HS-27A (cell line): ENCODE measurements at places on chromosomes 6 and 20.

DNA sequence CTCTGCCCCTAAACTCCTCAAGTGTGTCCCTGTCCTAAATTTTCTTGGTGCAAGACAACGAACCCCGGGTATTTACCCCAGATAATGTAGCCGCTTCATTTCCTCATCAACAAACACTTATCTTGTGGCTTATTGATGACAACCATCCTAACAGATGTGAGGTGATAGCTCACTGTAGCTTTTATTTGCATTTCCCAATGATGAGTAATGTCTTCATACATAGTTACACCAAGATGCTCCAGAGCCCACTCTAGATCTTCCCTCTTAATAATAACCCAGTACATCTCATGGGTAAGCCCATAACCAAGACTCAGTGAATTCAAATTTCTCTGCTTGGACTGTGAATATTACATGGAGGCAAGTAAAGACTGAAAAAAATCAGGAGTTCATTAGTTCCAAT lies 48.2 kb upstream of the BEND6 start:
- DNase-seq = no peak

- DNase-seq = no peak
Measured at GRCh38 chr20:44020406-44021148, 105.9 kb downstream of the TOX2 start.

GRCh38 chr20:6884114-6884513 lies 116.6 kb downstream of the BMP2 start:
- DNase-seq = no peak

DNA sequence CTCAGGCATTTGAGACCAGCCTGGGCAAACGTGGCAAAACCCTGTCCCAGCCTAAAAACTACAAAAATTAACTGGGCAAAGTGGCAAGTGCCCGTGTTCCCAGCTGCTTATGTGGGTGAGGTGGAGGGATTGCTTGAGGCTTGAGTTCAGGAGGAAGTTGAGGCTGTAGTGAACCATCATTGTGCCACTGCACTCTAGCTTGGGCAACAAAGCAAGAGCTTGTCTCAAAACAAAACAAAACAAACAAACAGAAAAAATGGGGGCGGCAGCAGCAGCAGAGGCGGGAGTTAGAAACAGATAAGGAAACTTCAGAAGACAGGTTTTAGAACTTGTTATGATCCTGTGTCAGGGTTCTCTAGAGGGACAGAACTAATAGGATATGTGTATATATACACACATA lies 49.0 kb downstream of the SCAF8 start:
- DNase-seq = no peak

GRCh38 chr6:120774275-120774674 lies 560.0 kb downstream of the TBC1D32 start:
- peak; percentile 42 for DNase-seq

DNA sequence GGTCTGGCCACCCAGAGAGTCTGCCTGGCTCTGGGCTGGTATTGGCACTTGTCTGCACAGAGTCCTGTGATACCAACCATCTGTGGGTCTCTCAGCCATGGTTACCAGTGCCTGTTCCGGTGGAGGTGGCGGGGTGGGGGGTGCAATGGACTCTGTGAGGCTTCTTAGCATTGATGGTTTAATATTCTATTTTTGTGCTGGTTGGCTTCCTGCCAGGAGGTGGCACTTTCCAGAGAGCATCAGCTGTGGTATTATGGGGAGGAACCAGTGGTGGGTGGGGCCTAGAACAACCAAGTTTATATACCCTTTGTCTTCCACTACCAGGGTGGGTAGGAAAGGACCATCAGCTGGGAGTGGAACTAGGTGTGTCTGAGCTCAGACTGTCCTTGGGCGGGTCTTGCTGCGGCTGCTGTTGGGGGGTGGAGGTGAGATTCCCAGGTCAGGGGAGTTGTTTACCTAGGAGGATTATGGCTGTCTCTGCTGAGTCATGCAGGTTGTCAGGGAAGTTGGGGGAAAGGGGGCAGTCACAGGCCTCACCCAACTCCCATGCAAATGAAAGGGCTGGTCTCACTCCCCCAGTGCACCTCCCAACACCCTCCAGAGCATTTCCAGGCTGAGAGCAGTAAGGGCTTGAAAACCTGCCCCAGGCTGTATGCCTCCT lies 117.5 kb downstream of the FLRT3 start:
- DNase-seq = no peak

GRCh38 chr20:2052741-2053140 lies 48.9 kb upstream of the STK35 start:
- no peak for DNase-seq

DNA sequence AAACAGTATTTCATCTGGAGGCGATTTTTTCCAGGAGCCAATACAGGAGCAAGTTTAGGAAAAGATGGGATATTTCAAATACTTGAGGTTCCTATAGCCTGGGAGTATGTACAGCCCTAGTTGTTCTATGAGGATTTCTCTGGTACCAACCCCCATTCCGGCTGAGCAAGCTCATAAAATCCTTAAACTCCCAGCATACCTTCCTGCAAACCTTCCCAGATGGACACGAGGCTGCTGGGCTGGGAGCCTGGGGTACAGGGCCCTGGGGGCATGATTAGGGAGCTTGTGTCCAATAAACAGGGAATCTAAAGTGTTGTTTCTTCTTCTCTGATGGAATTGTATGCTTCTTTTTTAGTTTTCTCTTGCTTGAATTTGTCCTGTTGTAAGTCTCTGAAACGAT lies 1.5 kb downstream of the PRRC2A start:
- no peak for DNase-seq

- DNase-seq = no peak
Measured at GRCh38 chr6:62669831-62670230, 383.8 kb upstream of the KHDRBS2 start.

DNA sequence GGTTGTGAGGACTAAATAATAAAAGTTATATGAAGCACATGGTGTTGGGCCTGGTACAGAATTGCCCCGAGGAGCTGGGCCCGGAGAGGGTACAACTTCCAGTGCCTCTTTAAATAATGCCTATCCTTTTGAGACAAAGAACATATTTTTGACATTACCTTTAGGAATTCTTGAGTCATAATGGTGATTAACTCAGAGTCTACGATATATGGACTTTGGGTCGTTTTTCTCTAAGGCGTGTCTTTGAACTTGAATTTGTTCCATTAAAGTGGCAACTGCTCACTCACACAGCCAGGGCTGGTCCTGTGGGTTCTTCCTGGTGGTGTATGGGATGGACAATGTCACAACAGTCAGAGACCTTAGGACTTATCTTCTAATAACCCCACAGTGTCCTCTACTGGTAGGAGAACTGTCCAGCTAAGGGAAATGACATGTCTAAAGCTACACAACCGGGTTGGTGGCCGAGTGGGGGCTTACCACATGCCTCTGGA lies 106.5 kb downstream of the CDC5L start:
- DNase-seq = peak; percentile 84

DNA sequence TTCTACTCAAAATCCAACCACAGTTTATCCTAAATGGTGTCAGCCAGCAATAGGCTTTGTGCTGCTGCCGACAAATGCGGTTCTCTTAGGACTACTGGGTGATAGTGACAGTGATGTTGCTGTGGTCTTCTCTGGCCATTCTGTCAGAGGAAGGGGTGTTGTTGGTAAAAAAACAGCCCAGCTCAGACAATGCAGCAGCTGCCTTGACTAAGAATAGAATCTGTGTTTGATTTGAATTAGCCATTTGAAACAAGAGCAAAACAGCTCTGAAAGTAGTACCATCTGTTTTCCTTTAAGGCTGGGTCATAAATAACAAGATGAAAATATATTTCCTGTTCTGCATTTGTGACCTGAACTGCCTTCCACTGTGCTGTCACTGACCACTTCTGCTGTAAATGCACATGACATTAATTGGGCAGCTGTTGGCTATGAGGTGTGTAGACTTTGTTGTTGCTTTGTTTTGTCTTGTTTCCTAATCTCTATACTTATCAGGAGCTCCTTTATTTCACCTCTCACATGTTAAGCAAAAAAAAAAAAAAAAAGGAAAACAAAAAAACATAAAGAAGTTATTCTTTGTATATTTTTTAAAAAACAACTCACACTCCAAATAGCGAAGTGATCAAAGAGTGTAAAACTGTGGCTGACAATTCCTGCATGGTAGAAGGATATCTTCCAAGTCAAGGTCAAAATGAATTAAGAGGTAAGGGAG lies 497.8 kb upstream of the ARID1B start:
- DNase-seq = no peak

DNA sequence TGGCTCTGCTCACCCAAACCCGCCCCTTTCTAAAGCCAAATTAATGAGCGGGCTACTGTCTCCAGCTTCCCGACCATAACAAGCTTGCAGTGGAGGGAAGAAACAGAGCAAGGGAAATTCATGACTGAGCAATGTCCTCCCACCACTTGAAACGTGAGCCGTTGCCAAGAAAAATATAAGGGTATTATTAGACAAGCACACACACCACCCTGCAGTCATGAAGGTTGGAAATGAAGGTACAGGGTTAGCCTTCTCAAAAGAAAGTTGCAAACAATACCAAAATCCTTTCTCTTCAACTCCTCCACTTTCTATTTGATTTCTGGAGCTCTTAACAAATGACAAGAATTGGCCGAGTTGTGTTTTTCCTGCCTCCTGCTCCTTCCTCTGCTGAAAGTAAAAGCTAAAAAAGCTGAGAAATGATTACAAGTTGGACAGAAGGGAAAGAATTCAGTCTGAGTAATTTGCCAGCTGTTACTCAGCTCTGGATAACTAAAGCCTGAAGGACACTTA lies 151.1 kb upstream of the B3GAT2 start:
- peak; percentile 26 for DNase-seq

DNA sequence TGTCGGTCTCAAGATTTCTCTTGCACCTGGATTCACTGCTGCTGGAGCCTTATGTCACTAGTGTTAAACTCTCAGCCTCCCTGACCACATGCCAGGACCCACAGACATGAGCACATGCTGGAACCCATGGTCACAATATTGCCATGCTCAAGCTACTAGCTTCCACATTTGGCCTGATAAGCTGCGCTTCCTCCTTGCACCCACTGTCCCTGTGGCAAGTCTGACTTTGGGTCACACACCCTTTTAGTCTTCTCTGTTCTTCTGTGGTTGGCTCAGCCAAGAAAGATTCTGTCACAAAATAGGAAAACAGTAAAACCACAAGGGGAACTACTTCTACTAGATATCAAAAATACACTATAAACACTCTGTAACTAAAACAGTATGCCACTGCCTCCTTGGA lies 68.9 kb upstream of the HDAC2 start:
- no peak for DNase-seq

- no peak for DNase-seq
Measured at GRCh38 chr6:88166493-88167351, 575 bp upstream of the CNR1 start.

GRCh38 chr20:50005471-50005981 lies 22.7 kb downstream of the SNAI1 start:
- DNase-seq = no peak

DNA sequence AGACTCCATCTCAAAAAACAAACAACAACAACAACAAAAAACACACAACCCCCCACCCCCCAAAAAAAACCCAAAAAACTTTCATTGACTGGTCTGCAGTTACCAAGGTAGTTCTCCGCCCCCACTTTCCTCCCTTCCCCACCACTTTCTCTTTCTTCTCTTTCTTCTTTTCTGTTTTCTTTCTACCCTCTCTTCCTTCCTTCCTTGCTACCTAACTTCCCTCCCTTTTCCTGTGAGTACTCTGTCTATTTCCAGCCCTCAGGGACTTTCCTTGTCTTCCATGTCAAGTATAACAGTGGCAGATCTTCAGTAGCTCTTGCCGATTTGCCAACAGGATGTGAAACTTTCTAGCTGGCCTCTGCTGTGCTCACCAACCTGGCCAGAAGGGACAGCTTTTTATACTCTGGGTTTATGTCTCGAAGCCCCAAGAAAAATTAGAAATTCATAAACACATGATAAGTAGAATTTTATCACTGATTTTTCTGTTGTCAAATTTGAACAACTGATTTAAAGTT lies 399.5 kb downstream of the QKI start:
- no peak for DNase-seq

- DNase-seq = no peak
Measured at GRCh38 chr20:1537731-1538058, 19.8 kb downstream of the SIRPD start.

DNA sequence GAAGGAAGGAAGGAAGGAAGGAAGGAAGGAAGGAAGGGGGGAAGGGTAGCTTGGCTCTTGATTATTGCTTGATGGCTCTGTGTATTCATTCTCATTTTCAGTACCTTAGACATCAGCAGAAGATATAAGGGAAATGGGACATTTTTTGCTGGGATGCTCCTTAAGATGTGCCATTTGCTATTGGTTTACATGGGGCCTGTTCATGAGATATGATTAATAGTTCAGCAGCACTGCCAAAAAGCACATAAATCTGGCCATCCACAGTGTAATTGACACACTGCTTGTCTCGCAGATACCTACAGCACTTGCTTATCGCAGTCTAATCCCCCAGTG lies 137.5 kb upstream of the JARID2 start:
- no peak for DNase-seq

DNA sequence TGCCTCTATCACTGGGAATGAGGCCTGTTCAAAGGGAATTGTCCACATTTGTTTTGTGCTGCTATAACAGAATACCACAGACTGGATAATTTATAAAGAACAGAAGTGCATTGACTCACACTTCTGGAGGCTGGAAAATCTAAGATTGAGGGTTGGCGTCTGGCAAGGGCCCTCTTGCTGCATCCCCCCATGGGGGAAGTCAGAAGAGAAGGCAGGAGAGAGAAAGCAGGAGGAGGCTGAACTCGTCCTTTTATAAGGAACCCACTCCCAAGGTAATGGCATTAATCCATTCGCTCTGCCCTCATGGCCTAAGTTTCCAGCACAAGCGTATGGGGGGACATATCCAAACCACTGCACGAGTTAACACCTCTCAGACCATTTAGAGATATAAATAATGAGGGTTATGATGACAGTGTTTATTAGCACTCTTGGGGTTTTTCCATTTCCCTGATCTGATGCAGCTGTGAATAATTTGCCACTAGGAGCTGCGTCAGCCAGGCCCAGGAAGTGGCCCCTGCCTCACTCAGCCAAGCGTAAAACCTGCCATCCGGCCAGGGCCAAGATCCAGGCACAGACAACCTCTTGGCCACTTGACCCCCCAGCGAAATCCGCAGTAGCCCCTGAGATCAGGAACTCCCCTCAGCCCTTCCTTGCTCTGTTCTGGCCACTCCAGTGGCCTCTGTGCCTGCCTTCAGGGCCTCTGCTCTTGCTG lies 14.2 kb upstream of the SLCO4A1 start:
- no peak for DNase-seq

DNA sequence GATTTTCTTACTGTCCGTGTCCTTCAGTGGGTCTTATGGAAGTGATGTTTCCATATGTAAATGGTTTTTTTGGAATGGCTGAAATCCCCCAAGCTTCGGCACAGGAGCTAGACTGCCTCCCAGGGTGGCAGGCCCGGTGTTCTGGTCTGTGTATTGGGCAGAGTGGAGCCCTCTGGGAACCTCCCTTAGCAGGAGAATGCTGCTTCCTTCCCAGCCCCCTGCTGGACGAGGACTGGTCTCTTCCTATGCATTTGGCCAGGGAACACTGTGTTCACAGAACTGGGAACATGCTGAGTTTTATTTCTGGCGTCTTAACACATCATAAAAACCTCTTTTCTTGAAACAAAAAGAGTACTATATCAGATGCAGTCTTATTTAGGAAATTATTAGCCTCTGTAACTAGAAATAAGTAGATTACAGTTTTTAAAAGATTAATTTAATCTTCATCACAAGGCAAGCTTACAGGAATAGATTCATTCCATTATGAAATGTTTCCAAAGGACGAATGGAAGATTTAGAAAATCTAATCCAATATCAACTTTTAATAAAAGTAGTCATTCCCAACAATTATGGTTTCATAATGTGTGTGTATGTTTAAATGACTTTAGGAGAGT lies 56.6 kb downstream of the SYTL3 start:
- peak; percentile 29 for DNase-seq

- no peak for DNase-seq
Measured at GRCh38 chr6:43146261-43146660, 24.8 kb upstream of the SRF start.

GRCh38 chr6:21144928-21145327 lies 448.6 kb upstream of the SOX4 start:
- DNase-seq = no peak
